ENCODE measurements at places on chromosomes 12 and 14.

DNA sequence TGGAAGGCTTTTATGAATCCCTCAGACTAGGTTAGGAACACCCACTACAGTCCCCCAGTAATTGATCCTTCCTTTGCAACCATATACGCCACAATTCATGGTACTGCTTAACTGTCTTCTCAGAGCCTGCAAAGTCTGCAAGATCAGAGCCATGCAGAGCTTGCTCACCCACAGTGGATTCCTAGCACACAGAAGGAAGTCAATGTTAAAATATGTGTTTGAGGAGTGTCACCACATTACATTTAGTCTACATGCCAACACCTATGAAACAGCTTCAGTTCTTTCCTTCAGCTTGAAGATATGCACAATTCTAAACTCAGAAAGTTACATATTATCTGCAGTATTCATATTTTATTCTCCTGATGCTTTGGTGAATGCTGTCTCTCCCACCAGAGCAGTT, 138.5 kb downstream of the NDUFA12 start:
- no peak for DNase-seq

DNA sequence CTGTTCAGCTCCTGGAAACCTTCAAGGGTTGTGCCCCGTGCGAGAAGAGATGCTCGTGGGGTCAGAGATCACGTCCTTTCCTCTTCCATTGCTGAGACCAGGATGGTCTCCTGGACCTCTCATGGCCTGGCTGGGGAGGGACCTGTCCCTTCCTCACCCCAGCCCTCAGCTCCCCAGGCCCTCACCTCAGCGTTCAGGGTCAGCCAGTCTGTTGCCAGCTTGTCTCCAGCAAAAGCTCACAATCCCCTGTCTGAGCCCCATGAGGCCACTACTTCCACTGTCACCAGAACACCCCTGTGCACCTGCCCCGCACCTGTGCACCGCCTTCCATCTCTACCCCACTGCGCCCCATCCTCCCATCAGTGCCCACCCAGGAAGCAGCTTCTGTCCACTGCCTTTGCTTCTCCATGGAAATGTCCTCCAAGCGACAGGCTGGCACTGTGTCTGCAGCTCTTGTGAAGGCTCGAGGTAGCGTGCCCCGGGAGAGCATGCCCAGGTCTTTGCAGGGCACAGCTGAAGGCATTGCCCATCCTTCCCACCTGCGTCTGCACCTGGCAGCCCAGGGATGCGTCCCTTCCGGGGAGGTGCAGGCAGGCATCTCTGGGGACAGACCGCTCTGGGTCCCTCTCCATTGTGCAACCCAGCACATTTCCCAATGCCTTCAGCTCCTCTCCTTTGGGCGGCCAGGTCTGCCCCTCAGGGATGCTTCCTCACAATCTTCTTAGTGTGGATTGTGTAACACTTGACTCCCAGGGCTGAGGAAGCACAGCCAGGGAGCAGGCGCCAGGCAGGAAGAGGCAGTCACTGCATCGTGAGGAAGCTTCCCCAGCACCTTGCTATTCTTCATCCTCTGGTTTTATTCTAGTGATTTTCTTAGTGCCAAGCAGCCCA, 179.6 kb downstream of the ADGRD1 start:
- no peak for DNase-seq

DNA sequence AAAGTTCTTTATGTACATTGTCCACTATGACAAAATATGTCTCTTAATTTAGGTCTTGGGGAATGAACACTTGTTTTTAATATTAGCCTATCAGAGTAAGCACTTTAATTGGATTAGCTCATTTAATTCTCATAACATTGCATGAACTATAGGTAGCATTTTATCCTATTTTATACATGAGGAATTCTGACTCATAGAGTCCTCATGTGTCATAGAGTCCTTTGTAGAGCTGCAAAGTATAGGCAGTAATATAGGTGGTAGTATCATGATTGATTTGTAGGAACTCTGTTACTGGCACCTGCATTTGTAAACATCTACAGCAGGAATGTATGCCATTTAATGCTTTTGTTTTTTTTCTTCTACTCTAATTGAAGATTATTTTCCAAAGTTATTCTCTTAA, 96.0 kb downstream of the GPHN start:
- DNase-seq, result no peak

DNA sequence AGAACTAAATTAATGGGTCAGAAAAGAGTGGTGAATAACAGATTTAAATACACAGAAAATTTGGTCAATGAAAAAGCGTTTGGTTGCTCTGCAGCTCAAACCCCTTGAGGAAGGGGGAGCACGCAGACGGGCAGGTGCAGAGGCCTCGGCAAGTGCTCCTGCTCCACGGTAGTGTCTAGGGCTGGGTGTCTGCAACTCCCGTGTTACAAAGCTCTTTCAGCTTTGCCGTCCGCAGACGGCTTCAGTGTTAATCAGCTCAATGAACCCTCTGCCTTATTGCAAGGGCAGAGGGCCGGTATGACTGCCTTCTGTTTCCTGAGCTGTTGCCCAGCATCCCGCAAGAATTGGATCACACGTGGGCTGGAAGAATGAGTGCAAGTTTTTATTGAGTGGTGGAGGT, 125.7 kb upstream of the TRHDE start:
- DNase-seq, result no peak

- no peak for DNase-seq
These were observed 767 bp downstream of the REP15 start for GRCh38 chr12:27696864-27697564.

DNA sequence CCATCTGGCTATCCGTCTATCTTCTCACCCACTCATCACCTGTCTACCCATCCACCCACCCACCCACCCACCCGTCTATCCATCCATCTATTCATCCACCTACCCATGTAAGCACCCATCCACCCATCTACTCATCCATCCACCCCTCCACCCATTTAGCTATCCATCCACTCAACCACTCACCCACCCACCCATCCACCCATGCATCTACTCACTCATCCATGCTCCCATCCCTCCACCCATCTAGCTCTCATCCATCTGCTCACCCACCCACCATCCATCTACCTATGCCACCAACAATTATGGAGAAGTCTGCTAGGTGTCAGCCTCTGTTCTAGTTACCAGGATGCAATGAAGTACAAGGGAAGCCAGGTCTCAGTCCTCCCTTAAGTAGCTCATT, 11.1 kb downstream of the TNFAIP2 start:
- no peak for DNase-seq

GRCh38 chr14:104739546-104740516, 13.1 kb upstream of the SIVA1 start:
- no peak for DNase-seq

GRCh38 chr14:106318700-106319099, 792.3 kb downstream of the TMEM121 start:
- no peak for DNase-seq
